ENCODE measurements at places on chromosomes 1 and 21. TPM values are rescaled to one million over a fixed set of nuclear protein-coding genes. Genes with fewer than 3 reads are reported as not detected.

GRCh38 chr1:9419369-9420041 is 119.8 kb upstream of the SLC25A33 start:
- DNase-seq = no peak
- no peak overlapping the region for H3K4me3 ChIP-seq
- peaks cover 7% of the 10 kb centered on the region for H3K27me3 ChIP-seq
- H3K36me3 ChIP-seq = no peaks in the 10 kb centered on the region

DNA sequence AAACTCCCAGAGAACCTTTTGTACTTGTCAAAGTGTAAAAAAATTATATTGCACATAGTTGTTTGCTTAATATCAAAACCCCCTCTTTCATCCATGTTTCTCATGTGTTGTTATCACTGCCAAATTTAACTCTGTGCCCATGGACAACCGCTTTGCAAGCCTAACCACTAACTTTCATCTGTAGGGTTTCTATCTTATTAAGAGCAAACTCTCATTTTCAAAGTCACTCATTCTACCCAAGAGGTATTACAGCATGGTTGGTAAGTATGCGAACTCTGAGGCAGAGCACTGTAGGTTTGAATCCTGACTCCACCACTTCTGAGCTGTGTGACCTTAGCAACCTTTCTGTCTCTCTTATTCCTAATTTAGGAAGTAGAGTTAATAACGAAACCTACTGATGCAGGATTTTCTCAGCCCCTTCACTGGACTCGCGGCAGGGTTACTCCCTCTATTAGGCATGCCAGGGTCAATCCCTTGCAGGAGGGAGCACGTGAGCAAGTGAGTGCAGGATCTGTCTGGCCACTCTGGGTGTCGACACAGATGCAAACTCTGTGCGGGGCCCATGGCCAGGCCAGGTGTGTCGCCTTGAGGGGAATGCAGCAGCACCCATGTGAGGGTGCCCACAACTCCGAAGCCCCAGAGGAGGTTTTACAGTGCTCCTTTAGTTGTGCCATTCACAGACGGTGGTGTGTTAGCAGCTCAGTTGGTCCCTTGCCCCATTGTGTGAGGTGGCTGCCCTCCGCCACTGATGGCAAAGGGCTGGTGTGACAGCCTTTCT is 361.5 kb upstream of the ADGRL2 start:
- H3K36me3 ChIP-seq = no peaks in the 10 kb centered on the region
- no peaks in the 10 kb centered on the region for H3K4me1 ChIP-seq
- no peaks in the 10 kb centered on the region for H3K27me3 ChIP-seq
- no peak for DNase-seq
- H3K27ac ChIP-seq = no peak overlapping the region

DNA sequence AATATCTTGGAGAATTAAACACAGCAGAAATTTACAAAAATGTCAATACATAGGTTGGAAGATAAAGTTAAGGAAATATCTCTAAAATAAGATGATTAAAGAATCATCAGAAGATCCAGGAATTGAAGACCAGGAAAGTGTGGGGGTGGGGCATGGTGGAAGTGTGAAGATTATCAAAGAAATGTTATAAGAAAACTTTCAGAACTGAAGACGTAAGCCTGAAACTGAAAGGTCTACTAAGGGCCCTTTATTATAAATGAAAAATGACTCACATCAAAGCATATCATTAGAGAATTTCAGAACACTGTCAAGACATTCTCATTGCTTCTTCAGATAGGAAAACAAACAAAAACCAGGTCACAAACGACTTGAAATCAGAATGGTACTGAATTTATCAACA is 92.4 kb upstream of the DPT start:
- no peak overlapping the region for H3K4me3 ChIP-seq
- H3K36me3 ChIP-seq = no peaks in the 10 kb centered on the region
- no peaks in the 10 kb centered on the region for H3K27me3 ChIP-seq
- no peak overlapping the region for H3K27ac ChIP-seq

GRCh38 chr1:153447498-153448170 is 12.8 kb downstream of the S100A7 start:
- no peak for DNase-seq
- no peak overlapping the region for H3K4me3 ChIP-seq
- no peaks in the 10 kb centered on the region for H3K36me3 ChIP-seq
- no peaks in the 10 kb centered on the region for H3K4me1 ChIP-seq
- H3K27ac ChIP-seq = no peak overlapping the region

DNA sequence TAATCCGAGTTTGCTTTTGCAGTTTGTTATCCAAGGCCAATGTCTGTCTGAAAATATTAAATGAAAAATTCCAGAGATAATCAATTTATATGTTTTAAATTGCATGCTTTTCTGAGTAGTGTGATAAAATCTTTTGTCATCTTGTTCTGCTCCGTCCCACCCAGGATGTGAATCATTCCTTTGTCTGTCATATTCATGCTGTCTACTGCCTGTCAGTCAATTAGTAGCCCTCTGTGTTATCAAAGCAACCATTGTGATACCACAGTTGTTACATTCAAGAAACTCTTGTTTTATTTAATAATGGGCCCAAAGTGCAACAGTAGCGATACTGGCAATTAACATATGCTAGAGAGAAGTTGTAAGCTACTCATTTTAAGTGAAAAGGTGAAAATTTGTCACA is 819.3 kb downstream of the BRINP3 start:
- no peak overlapping the region for H3K27ac ChIP-seq
- no peaks in the 10 kb centered on the region for H3K4me1 ChIP-seq
- H3K27me3 ChIP-seq = no peaks in the 10 kb centered on the region
- no peak overlapping the region for H3K4me3 ChIP-seq
- H3K36me3 ChIP-seq = no peaks in the 10 kb centered on the region

DNA sequence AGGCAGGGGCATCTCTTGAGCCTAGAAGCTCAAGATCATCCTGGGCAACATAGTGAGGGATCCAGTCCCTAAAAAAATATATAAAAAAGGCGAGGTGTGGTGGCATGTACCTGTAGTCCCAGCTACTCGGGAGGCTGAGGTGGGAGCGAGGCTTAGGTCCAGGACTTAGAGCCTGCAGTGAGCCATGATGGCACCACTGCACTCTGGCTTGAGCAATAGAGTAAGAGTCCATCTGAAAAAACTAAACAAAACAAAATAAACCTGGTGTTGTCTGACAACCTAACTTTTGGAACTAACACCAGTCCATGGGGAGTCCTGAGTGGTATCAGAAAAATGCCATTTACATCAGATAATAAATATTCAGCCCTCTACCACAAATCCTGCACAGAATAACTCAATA is 110.1 kb upstream of the NRIP1 start:
- no peak overlapping the region for H3K27ac ChIP-seq
- H3K4me1 ChIP-seq = peaks cover 2% of the 10 kb centered on the region
- no peaks in the 10 kb centered on the region for H3K27me3 ChIP-seq
- H3K36me3 ChIP-seq = no peaks in the 10 kb centered on the region

- no peaks in the 10 kb centered on the region for H3K27me3 ChIP-seq
- H3K4me3 ChIP-seq = no peak overlapping the region
- no peaks in the 10 kb centered on the region for H3K4me1 ChIP-seq
- H3K27ac ChIP-seq = no peak overlapping the region
- no peak for DNase-seq
Measured at GRCh38 chr1:39762550-39763540, 8.3 kb downstream of the OXCT2 start.

- H3K4me1 ChIP-seq = no peaks in the 10 kb centered on the region
- no peak overlapping the region for H3K4me3 ChIP-seq
- H3K27ac ChIP-seq = no peak overlapping the region
- H3K27me3 ChIP-seq = no peaks in the 10 kb centered on the region
Measured at GRCh38 chr1:238401144-238401543, 510.4 kb upstream of the ZP4 start.

Gene SCAF4
- polyA plus RNA-seq = 17.3 TPM

Gene TOR1AIP1
- 27.9 TPM for polyA plus RNA-seq

Gene IPO9
- 21.2 TPM for polyA plus RNA-seq

Gene CCDC30
- 1.6 TPM for polyA plus RNA-seq

Gene ABCA4
- 2.0 TPM for polyA plus RNA-seq

Gene LYPD8
- polyA plus RNA-seq = 0.34 TPM

Data from thymus (tissue), 14 donors.